Caki2 (cell line): ENCODE measurements at places on chromosomes 6 and 20. TPM values are rescaled to one million over a fixed set of nuclear protein-coding genes. Genes with fewer than 3 reads are reported as not detected.

- no peak for DNase-seq
Measured at GRCh38 chr6:3458706-3459421, 2.0 kb upstream of the SLC22A23 start.

DNA sequence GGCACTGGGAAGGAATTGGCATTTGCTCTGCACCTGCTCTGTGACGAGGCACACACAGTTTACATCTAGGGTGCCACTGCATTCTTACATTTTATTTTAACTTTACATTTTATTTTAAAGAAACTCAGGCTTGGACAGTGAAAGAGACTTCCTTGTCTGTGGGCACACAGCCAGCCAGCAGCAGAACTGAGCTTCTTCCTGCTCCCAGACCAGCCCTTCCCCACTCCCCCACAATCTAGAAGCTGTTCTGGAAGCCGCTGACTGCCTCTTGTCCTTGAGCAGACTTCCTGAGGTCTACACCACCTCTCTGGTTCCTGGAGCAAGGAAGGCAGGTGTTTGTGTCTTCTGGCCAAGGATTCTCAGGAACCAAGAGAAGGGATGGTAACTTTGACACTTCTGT is 27.9 kb upstream of the CD93 start:
- no peak for DNase-seq

GRCh38 chr6:2126351-2126750 is 119.1 kb downstream of the GMDS start:
- no peak for DNase-seq

The DACT2 gene
- total RNA-seq, result not detected in 2 replicates

DNA sequence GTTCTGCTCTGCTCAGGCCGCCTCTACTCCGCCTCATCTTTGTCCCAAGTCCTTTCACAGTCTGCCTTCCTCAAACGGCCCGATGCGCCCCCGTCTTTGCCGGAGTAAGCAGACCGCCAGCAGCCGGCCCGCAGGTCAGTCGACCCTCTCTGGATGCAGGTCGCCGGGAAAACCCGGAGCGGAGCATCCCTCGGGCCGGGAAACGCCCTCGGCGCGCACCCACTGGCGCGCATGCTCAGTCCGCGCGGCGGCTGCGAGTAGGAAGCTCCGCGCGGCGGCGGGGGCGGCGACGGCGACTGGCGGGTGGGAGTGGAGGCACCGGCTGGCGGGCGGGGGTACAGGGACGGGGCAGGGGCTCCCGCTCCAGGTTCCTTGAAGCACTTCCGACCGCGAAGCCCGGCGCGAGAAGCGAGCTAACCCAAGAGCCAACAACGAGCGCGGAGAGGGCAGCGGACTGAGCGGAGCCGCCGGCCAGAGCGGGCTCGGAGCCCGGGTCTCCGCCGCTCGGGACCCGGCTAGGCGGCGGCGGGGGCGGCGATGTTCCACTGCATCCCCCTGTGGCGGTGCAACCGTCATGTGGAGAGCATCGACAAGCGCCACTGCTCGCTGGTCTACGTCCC is at the start of gene LRRC1:
Gene LRRC1, plus strand, starts transcription at position 286 of the 620 bp plus-strand sequence. Its CDS starts 252 bp downstream, at position 538.
- DNase-seq, result peak; percentile 82

The ERVFRD-1 gene
- total RNA-seq, result not detected in 2 replicates

GRCh38 chr6:63802606-63803206 is 167.1 kb downstream of the PHF3 start:
- no peak for DNase-seq
